Skeletal muscle cell (primary cell): ENCODE measurements at places on chromosomes 2 and 18.

DNA sequence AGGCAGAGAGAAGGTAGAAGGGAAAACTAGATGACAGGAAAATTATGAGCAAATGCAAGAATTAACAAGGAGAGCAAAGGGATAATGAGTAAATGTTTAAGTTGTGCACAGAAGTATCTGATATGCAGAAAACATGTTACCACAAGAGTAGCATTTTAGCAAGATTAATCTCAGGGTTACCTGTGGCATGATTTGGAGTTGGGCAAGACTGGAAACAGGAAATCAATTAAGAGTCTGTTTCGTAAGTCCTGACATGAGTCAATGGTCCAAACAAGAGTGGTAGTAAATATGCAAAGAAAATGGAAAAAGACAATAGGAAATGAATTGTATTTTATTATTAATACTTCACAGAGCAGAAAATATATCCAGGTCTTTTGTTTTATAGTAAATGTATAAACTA is 17.3 kb upstream of the MTX2 start:
- no peak for DNase-seq

GRCh38 chr2:229818230-229818629 is 103.6 kb downstream of the TRIP12 start:
- DNase-seq = no peak

DNA sequence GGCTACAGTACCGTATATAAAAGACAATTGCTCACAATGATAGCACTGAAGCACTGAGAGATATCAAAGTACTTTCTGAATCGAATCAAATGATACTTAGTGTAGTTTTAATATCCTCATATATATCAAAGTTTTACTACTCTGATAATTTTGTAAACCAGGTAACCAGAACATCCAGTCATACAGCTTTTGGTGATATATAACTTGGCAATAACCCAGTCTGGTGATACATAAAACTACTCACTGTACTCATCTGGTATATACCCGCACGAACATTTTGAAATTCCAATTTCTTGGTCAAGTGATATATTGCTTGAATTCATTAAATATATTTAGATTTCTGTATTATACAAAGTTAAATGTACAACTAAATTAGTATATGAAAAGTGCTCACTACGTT is 20.5 kb downstream of the SLC39A6 start:
- no peak for DNase-seq

GRCh38 chr2:53130441-53130943 is 637.1 kb upstream of the CHAC2 start:
- peak; percentile 31 for DNase-seq
